ENCODE measurements at places on chromosomes 5 and 9. TPM values are rescaled to one million over a fixed set of nuclear protein-coding genes. Genes with fewer than 3 reads are reported as not detected.
A peak's percentile ranks its signal among the peaks of the same experiment; 100 is the strongest.

- no peaks in the 10 kb centered on the region for H3K36me3 ChIP-seq
- no peak for DNase-seq
These were observed 10.0 kb upstream of the MYORG start for GRCh38 chr9:34386656-34387055.

DNA sequence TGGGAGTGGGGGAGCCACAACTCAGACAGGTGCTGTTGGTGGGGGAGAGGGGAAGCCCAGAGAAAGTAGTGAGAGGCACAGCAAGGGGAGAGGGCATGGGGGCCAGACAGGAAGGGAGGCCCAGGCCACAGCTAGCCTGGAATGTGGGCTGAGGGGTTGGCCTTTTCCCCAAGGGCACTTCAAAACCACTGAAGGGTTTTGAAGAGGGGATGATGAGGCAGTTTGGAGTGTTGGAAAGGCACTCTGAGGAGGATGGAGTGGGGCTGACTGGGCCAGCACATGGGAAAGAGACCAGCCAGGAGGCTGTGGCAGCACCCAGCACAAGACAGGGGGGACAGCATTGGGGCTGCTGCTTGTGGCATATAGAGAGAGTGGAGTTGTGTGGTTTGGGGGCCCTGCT lies 3.8 kb downstream of the PSD2 start:
- H3K4me1 ChIP-seq = no peaks in the 10 kb centered on the region
- no peak overlapping the region for H3K4me3 ChIP-seq
- no peaks in the 10 kb centered on the region for H3K36me3 ChIP-seq
- H3K27me3 ChIP-seq = peaks cover 67% of the 10 kb centered on the region
- H3K27ac ChIP-seq = no peak overlapping the region

GRCh38 chr9:78015241-78015640 lies 16.4 kb downstream of the GNAQ start:
- H3K27ac ChIP-seq = peak overlapping the region; percentile 9
- no peaks in the 10 kb centered on the region for H3K36me3 ChIP-seq
- no peak overlapping the region for H3K4me3 ChIP-seq
- H3K4me1 ChIP-seq = peaks cover 28% of the 10 kb centered on the region
- DNase-seq = no peak

GRCh38 chr5:96080557-96080956 lies 118.9 kb upstream of the ELL2 start:
- DNase-seq = no peak
- peaks cover 28% of the 10 kb centered on the region for H3K4me1 ChIP-seq
- H3K27ac ChIP-seq = peak overlapping the region; percentile 8
- no peak overlapping the region for H3K4me3 ChIP-seq

DNA sequence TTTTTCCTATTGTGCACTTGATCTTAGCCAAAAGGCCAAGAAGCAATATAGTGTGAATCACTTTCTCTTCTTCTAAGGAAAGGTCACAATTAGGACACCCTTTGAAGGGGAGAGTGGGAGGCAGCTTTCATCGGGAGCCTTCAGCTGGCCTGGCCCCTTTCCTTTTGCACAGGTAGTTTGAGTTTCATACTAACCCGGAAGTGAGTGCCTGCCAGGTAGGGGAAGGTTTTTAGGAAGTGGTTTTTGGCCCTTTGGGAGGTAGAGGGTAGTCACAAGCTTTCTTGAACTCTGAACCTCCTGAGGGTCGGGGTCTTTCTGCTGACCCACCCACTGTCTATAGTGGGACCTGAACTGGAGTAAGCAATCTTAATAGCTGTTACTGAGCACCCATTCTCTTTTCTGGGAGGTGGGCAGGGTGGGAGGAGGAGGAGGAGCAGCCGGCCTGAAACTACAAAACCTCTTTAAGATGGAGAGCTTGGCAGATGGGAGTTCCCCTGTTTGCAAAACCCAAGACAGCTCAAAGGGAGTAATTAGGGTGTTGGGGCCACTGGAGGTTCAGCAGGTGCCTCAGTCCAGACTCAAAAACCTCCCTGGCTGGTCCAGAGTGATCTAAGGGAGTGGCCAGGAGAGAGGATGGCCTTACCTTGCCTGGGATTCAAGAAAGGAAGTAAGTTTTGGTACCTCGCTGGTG lies 6.0 kb downstream of the LARP1 start:
- DNase-seq = peak; percentile 17
- H3K36me3 ChIP-seq = no peaks in the 10 kb centered on the region
- no peaks in the 10 kb centered on the region for H3K27me3 ChIP-seq
- H3K4me3 ChIP-seq = no peak overlapping the region

The SH3TC2 gene
- total RNA-seq = 0.72 TPM

The SLC25A2 gene
- total RNA-seq = 0.59 TPM

The POU5F2 gene
- 1.8 TPM for total RNA-seq
